ENCODE measurements at places on chromosomes 1 and 21.

- no peak for DNase-seq
Measured at GRCh38 chr1:96782856-96783255, 61.3 kb downstream of the PTBP2 start.

DNA sequence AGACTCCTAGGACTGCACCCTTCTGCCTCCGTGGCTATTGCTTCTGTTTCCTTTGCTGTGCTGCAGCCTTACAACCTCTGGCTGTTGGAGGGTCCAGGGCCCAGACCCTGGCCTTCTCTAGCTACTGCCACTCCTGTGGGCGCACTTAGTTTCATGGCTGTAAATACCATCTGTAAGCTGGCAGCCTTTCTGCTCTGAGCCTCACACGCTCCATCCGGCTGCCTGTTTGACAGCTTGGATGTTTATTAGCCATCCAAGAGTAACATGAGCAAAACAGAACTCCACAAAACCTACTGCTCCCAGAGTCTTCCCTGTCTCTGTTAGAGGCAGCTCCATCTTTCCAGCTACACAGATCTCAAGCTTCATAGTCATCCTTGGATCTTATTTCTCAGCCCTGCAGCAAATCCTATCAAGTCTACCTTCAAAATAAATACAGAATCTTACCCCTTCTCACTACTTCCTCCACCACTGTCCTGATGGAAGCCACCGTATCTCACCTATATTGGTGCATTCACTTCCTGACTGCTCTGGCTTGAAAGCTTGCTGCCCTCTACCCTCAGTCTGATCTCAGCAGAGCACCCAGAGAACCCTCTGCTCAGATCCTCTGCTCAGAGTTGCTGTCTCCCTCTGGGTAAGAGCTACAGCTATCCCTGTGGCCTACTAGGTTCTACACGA, 19.1 kb downstream of the SLC25A33 start:
- DNase-seq, result no peak

- no peak for DNase-seq
Measured at GRCh38 chr1:2544093-2544874, 11.9 kb upstream of the TNFRSF14 start.

GRCh38 chr1:66552287-66552686, 18.3 kb downstream of the SGIP1 start:
- no peak for DNase-seq

- DNase-seq, result no peak
Measured at GRCh38 chr1:55213151-55213884, 1.8 kb downstream of the USP24 start.

- DNase-seq, result no peak
Measured at GRCh38 chr1:150249936-150250335, 7.6 kb upstream of the CA14 start.

GRCh38 chr21:46243960-46244361, 15.4 kb upstream of the LSS start:
- DNase-seq, result no peak

DNA sequence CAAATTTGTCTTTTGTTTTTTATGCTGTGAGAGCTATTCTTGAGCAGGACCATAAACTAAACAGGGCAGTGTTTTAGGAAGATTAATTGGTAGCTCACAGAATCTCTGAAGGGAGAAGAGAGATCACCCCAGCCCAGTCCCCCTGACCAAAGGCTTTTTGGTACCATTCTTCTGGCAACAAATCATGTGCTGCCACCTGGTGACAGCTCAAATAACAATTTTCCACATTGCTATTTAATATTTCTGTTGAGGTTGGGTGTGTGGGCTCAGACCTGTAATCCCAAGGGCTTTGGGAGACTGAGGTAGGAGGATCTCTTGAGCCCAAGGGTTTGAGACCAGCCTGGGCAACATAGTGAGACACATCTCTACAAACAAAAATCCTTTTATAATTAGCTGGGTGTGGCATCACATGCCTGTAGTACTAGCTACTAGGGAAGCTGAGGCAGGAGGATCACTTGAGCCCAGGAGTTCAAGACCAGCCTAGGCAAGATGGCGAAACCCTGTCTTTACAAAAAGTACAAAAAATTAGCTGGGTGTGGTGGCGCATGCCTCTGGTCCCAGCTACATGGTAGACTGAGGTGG, 2.2 kb upstream of the TESK2 start:
- peak; percentile 7 for DNase-seq

GRCh38 chr21:16606271-16606670, 876.5 kb downstream of the USP25 start:
- DNase-seq, result no peak
